ENCODE measurements at places on chromosomes 12 and 14.

- DNase-seq = no peak
Measured at GRCh38 chr12:46920499-46920898, 94.7 kb upstream of the SLC38A4 start.

DNA sequence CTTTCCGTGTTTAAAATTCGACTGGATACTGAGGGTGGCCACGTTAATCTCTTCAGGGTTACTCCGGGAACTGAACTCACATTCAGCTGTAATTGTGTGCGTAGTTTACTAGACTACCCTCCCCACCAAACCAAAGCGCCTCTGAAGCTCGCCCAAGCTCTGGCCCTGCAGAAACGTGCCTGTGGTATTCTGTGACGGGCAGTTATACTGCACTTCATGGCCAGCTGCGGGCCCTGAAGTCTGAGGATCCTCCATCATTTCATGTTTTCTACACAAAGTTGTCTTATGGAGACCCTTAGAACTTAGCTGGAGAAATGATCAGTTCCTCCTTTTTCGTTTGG is 688 bp downstream of the ZNF26 start:
- no peak for DNase-seq

GRCh38 chr12:19454837-19455236 is 15.5 kb downstream of the AEBP2 start:
- no peak for DNase-seq

DNA sequence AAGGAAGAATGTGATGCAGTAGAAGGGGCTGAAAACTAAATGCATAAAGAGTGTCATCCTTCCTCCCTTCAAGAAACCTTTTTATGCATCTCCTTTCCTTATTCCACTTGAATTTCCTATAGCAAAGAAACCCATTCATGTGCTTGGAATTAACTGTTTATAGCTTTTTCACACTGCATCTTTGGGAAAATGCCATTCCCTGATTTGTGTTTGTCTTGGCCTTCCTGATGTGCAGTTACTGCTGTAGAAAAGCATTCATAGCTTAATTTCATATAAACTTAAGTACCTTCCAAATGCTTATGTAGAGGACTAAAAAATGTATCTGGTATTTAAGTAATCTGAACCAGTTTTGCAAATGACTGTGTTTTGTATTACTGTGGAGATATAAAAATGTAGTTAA is 61.8 kb downstream of the SDR9C7 start:
- DNase-seq = no peak

DNA sequence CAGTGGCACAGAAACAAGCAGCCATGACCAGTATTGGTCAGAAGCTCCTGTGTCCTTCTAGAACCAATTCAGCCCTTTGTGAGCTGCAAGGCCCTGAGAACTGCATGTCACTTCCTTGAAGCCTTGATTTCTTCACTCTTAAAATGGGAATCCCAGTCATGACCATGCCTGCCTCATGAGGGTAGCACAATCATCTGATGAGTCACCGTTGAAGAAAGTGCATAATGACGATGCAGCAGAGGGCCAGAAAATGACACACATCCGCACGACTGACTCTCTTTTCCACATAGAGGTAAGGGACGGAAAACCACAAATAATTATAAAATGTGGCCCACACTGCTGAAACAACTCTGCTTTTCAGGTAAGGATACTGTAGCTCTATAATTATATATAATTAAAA is 777.4 kb downstream of the BCL11B start:
- DNase-seq = no peak

DNA sequence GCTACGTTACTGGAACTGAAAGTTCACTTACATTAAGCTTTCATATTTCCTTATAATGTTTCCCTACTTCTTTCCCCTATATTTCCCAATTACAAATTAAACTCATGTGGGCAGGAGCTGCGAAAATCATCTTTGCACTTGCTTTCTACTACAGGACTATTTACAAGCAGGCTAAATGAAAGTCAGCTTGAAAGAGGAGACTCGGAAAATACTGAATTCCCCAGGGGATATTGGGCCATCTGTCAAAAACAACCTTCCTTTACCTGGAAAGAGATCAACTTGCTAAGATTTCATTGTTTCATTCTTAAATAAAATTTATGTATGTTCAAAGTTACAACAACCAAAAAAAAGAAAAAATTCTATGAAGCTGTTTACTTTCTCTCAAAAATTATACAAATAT is 92.8 kb upstream of the BBS10 start:
- no peak for DNase-seq

DNA sequence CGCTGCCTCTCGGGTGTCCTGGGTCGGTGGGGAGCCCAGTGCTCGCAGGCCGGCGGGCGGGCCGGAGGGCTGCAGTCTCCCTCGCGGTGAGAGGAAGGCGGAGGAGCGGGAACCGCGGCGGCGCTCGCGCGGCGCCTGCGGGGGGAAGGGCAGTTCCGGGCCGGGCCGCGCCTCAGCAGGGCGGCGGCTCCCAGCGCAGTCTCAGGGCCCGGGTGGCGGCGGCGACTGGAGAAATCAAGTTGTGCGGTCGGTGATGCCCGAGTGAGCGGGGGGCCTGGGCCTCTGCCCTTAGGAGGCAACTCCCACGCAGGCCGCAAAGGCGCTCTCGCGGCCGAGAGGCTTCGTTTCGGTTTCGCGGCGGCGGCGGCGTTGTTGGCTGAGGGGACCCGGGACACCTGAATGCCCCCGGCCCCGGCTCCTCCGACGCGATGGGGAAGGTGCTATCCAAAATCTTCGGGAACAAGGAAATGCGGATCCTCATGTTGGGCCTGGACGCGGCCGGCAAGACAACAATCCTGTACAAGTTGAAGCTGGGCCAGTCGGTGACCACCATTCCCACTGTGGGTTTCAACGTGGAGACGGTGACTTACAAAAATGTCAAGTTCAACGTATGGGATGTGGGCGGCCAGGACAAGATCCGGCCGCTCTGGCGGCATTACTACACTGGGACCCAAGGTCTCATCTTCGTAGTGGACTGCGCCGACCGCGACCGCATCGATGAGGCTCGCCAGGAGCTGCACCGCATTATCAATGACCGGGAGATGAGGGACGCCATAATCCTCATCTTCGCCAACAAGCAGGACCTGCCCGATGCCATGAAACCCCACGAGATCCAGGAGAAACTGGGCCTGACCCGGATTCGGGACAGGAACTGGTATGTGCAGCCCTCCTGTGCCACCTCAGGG is 679 bp downstream of the ARF6 start:
- no peak for DNase-seq

GRCh38 chr14:76830556-76830955 is 4.3 kb downstream of the LRRC74A start:
- no peak for DNase-seq

Data from NCI-H748 treated with DMSO at 0.1 percent for 48 hours (cell line).